ENCODE measurements at places on chromosomes 3 and 15. TPM values are rescaled to one million over a fixed set of nuclear protein-coding genes. Genes with fewer than 3 reads are reported as not detected.

DNA sequence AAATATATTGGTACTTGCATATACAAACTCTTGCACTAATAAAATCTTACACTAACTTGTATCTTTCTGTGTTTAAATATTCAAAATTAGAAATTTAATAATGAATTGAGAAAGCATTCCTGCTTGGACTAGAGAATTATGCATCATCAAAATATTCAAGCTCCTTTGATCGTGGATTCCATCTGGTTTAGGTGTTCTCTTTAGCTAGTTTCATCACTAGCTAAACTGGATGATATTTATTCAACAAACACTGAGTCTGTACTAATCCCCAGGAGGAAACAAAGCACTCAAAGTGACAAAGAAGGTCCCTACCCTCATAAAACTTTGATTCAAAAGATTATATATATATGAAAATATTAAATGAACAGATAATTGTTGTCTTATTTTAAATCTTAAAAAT, 1360.9 kb upstream of the ALCAM start:
- peak; percentile 37 for DNase-seq

DNA sequence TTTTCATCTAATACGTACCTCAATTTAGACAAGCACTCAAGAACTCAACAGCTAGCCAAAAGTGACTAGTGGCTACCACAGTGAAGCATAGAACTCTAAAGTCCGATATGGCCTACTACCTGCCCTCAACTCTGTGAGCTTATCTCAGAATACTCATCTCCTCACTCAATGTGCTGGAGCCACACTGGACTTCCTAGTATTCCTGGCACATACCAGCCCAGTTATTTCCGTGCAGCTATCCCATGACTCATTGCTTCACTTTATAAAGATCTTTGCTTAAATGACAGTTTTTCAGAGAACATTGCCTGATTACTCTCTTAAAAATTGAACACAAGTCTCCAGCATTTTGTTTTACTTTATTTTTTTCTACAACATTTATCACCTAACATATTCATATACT, 524.7 kb downstream of the PYDC2 start:
- DNase-seq = peak; percentile 78

- peak; percentile 62 for DNase-seq
Measured at GRCh38 chr3:134597390-134597970, 53.3 kb downstream of the KY start.

GRCh38 chr15:63677778-63678177, 80.6 kb downstream of the FBXL22 start:
- DNase-seq = no peak

DNA sequence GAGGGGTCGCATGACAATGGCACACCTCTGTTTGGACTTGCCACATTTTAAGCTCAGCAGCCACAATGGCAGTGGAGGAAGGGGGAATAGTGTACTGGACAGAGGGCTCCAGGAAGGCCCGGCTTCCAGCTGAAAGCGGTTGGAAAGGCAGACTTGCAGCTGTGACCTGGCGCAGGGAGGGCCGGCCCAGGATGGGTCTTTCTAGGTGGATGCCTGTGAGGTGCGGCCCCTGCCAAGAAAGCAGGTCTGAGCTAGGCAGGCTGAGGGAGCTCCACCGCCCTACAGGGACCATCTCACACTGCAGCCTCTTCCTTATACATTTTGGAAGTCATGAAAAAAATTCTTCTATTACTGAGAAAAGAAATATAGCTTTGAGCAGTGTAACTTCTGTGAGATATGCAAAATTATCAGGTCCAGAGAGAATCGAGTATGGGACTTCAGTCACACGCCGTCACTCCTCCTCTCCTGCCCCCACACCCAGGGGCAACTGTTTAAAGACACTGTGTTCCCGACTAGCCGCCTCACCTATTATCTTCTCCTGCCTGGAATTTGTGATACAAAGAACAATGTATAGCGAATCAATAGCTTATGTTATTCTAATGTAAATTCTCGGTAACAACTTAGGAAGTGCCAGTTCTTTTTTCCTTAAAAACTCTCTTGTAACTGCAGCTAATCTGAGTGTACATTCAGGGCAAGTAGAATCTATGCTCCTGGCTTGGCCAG, 331.0 kb downstream of the OCA2 start:
- no peak for DNase-seq

DNA sequence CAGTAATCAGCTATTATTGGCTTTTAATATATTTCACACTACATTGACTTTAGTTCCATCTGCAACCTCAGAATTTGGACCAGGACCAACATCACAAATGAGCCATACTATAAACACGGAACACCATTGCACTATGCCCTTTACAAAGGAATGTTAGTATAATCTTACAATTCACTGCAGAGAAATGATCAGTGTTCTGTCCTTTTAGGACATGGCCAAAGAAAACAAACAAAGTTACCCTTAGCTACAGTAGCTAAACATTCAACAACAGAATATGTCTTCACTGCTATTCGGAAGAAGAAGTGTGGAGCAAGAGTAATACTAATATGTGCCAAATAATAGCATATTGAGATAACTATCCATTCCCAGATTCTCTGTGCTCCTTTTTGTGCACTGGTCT, 90.4 kb downstream of the NAALADL2 start:
- peak; percentile 98 for DNase-seq

Gene EIF4A2
- 508 TPM for total RNA-seq

Gene CORO2B
- total RNA-seq = 10.5 TPM

All from M059J (cell line).